ENCODE measurements at places on chromosomes 1 and 21. TPM values are rescaled to one million over a fixed set of nuclear protein-coding genes. Genes with fewer than 3 reads are reported as not detected.

NHLH1 gene
- total RNA-seq, result not detected

GPR52 gene
- 0.28 TPM for total RNA-seq

C4BPB gene
- not detected for total RNA-seq

CASZ1 gene
- 0.56 TPM for total RNA-seq

CBR3 gene
- total RNA-seq, result 15.9 TPM

ASTN1 gene
- total RNA-seq, result not detected

TRIM17 gene
- under 0.01 TPM for total RNA-seq

RNU1-1 gene
- under 0.01 TPM for total RNA-seq

F3 gene
- 51.6 TPM for total RNA-seq

XCL2 gene
- not detected for total RNA-seq

RGS8 gene
- 0.28 TPM for total RNA-seq

AUNIP gene
- total RNA-seq, result 5.6 TPM

AKR7A3 gene
- 0.28 TPM for total RNA-seq

DTL gene
- 31.8 TPM for total RNA-seq

MROH7 gene
- 0.28 TPM for total RNA-seq

S100A7A gene
- not detected for total RNA-seq

MNDA gene
- not detected for total RNA-seq

SGIP1 gene
- total RNA-seq, result 22.4 TPM

PRKCZ gene
- 3.3 TPM for total RNA-seq

Measured in regular cardiac myocyte (primary cell).